ENCODE measurements at places on chromosomes 5 and 9.

GRCh38 chr5:27377626-27378025 is 339.2 kb upstream of the CDH9 start:
- no peak for DNase-seq

DNA sequence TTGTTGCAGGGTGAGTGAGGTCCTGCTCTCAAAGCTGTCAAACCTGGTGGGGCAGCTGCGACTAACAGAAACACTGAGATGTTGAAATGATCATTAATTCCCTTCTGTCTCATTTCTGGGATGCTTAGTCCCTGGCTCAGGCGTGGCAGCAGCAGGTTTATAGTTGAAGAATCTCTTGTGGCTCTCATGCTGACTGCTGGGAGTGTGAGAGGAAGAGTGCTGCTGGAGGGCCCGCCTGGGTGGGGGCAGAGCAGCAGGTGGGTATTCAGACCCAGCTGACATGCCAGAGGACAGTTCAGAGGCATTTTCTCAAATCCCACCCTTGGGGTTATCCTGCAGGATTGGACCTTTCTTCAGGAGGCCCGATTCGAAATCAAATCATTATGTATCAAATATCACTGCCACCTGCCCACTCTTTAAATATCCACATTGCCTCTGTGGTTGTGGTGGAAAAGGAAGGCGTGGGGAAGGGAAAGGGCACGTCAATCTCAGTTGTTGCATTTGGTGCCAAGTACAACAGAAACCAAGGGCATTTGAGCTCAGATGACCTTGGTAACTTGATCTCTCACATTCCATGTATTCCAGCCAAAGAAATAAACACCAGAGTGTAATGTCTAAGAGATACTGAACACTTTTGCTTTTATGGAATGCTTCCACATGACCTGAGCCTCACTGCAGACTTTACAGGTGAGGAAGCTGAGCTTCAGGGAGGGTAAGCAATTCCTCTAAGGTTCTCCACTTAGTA is 224.3 kb downstream of the AOPEP start:
- no peak for DNase-seq

DNA sequence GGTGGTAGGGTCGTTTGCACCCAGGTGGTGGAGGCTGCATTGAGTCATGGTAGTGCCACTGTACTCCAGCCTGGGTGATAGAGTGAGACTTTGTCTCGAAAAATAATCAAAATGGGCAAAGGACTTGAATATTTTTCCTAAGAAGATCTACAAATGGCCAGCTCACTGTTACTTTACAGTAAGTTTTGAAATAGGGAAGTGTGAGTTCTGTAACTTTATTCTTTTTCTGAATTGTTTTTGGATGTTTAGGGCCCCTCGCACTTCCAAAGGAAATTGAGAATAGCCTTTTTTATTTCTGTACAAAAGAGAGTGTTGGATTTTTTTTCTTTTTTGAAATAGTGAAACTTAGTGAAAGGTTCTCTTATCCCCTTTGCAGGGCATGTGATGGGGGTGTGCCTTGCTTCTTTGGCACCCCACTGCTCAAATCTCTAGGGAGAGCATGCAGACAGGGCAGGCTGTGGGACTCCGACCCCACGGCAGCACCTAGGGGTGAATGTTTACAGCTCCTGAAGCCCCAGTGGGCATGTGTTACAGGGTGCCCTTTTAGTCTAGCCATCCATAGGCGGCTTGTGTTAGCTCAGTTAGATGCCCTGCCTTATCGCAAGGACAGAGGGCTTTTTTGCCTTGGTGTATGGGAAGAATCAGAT is 33.3 kb downstream of the GPBP1 start:
- no peak for DNase-seq

- DNase-seq: no peak
Observed at GRCh38 chr5:150642567-150642927, 2.1 kb downstream of the SYNPO start.

DNA sequence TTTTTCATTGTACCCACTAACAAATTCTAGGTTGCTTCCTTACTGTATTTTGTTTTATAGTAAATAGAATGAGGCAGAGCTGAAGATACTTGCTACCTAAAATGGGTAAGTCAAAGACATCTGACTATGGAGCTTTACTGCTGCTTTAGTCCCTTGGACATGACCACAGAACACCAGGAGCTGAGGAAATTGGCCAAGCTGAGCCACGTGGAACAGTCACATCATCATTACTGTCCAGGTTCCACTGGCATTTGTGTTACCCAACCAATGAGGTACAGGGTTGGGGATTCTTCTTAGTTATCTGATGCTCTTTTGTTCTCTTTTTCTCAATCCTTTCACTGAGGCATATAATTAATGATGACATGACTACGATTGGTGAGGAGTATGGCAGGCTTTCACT is 47.1 kb downstream of the SSBP2 start:
- no peak for DNase-seq

- no peak for DNase-seq
Observed at GRCh38 chr9:32294106-32294505, 90.3 kb upstream of the ACO1 start.

DNA sequence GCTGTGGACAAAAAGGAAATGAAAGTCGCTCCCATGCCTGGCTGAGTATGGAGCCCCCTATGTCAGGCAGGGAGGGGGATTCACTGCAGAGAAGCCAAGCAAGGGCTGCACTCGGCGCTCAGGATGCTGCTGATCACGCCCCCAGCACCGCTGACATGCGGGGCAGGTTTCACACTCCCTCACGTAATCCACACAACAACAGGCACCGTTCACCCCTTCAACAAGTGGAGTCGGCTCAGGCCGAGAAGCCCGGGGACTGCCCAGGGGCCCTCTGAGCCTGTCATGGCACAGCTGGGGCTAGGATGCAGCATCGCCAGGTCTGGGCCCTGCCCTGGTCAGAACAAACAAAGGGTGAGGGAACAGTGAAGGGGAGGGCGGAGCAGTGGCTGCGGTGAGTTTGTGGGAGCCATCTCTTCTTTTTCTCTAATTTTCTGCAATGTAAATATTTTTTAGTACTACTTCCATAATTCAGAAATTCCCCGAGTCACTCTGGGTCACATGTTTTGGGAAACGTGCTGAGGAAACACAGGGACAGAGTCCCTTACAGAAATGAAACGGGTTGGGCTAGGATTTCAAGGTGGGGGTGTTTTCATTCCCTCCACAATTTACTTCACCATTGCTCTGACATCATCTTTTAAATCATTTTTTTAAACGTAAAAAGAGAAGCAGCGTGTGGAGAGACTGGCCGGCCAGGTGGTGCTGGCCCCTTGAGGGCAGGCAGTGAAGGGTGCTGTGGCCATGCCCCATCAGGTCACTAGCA is 49.8 kb downstream of the PRRT1B start:
- no peak for DNase-seq

Measured in activated naive CD4-positive, alpha-beta T cell treated with anti-CD3 and anti-CD28 coated beads for 36 hours (primary cell).